ENCODE measurements at places on chromosomes 6 and 20. TPM values are rescaled to one million over a fixed set of nuclear protein-coding genes. Genes with fewer than 3 reads are reported as not detected.
A peak's percentile ranks its signal among the peaks of the same experiment; 100 is the strongest.

GRCh38 chr20:59858425-59858824 is 75.0 kb downstream of the SYCP2 start:
- H3K36me3 ChIP-seq: no peaks in the 10 kb centered on the region
- no peaks in the 10 kb centered on the region for H3K4me1 ChIP-seq
- H3K27ac ChIP-seq: no peak overlapping the region
- no peak for DNase-seq
- peaks cover 21% of the 10 kb centered on the region for H3K27me3 ChIP-seq

GRCh38 chr6:119671105-119671504 is 321.5 kb upstream of the MAN1A1 start:
- no peaks in the 10 kb centered on the region for H3K4me1 ChIP-seq
- no peaks in the 10 kb centered on the region for H3K36me3 ChIP-seq
- H3K4me3 ChIP-seq: no peak overlapping the region
- no peak overlapping the region for H3K27ac ChIP-seq
- DNase-seq: no peak

The PTPRK gene
- 34.2 TPM for total RNA-seq

The GINS1 gene
- total RNA-seq: 30.4 TPM

DNA sequence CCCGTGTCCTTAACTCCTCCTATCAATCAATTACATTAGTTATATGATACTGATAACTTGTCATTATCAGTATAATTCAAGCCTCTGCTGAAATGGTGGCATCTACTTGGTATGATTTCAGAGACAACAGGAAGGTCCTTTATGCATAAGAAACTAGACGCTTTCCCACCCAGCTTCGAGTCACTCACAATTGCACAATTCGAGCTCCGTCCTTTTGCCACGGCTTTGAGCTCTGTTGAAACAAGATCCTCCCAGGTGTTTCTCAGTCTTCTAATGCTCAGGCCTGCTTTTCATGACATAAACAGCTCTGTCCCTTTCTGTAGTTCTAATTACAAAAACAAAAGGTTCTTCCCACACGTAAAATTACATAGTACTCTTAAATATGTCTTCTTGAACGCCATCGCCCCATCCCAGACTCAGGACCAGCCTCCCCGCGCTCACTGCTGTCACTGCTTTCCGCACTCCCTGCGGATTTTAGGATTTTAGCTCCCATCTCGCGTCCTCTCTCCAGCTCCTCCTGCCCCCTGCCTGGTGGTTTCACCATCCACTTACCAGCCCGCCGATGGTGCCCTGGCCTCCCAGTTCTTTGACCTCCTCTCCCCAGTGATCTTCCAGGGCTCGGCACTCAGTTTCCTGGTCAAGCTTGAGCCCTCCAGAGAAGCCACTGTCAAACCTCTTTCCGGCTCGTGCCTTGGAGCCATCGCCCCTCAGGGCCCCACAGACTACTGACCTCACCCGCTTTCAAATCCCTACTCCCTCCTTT is 23.2 kb upstream of the PNPLA1 start:
- no peak for DNase-seq
- peaks cover 13% of the 10 kb centered on the region for H3K4me1 ChIP-seq
- H3K4me3 ChIP-seq: no peak overlapping the region

- no peak for DNase-seq
- no peaks in the 10 kb centered on the region for H3K36me3 ChIP-seq
- no peak overlapping the region for H3K27ac ChIP-seq
- peaks cover 43% of the 10 kb centered on the region for H3K4me1 ChIP-seq
Observed at GRCh38 chr20:4227085-4227821, 211.9 kb upstream of the RNF24 start.

- no peaks in the 10 kb centered on the region for H3K36me3 ChIP-seq
- peaks cover 8% of the 10 kb centered on the region for H3K4me1 ChIP-seq
- H3K27me3 ChIP-seq: no peaks in the 10 kb centered on the region
- no peak overlapping the region for H3K4me3 ChIP-seq
Observed at GRCh38 chr20:2283706-2284423, 11.9 kb upstream of the TGM3 start.

- peaks cover 45% of the 10 kb centered on the region for H3K4me1 ChIP-seq
- H3K36me3 ChIP-seq: peaks cover 43% of the 10 kb centered on the region
- no peak overlapping the region for H3K27ac ChIP-seq
- DNase-seq: no peak
Observed at GRCh38 chr6:30887901-30888815, 3.8 kb downstream of the DDR1 start.

- no peaks in the 10 kb centered on the region for H3K27me3 ChIP-seq
- H3K36me3 ChIP-seq: peaks cover 57% of the 10 kb centered on the region
- no peak overlapping the region for H3K4me3 ChIP-seq
Observed at GRCh38 chr20:31666258-31667042, 28.7 kb downstream of the COX4I2 start.

DNA sequence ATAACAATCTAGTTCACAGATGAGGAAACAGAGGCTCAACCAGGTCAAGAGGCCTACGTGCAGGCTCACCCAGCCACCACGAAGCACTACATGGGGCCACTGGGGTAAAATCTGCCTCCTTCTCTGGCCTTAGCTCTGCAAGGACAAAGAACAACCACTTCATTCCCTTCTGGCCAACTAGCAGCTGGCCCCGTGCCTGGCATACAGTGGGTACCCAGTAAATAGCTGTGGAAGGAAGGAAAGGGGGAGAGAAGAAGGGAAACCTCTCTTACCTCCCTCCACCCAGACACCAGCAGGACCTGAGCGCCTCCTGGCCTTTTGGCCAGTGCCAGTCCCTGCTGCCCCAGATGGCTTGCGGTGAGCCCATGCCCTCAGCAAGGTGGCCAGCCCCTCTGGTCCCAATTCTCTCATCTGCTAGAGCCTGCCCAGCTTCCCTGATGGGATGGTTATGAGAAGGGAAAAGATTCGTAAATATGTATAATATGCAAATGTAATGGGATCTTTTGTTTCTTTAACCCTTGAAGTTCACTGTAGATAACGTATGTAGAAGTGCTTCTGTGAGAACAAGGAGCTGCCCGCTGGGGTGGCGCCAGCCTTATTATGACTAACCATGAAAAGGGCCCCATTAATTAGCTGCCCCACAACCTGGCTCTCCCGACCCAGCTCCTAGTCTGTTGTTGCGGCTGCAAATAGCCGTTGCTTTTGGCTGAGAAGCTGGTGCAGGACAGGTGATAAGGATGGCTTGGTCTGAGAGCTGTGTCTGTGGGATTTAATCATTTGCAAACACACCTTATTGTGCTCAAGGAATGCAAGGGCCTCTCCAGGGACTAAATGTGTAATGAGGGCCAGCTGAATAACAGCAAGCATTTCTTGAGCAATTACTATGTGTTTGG is 62.0 kb downstream of the DLGAP4 start:
- DNase-seq: no peak
- no peak overlapping the region for H3K27ac ChIP-seq
- H3K4me3 ChIP-seq: no peak overlapping the region
- H3K36me3 ChIP-seq: no peaks in the 10 kb centered on the region

The PLA2G7 gene
- 2.8 TPM for total RNA-seq

GRCh38 chr6:138088326-138088762 is 18.9 kb downstream of the PERP start:
- H3K27me3 ChIP-seq: no peaks in the 10 kb centered on the region
- peaks cover 2% of the 10 kb centered on the region for H3K36me3 ChIP-seq
- DNase-seq: peak; percentile 83
- peaks cover 51% of the 10 kb centered on the region for H3K4me1 ChIP-seq
- peak overlapping the region; percentile 83 for H3K27ac ChIP-seq

DNA sequence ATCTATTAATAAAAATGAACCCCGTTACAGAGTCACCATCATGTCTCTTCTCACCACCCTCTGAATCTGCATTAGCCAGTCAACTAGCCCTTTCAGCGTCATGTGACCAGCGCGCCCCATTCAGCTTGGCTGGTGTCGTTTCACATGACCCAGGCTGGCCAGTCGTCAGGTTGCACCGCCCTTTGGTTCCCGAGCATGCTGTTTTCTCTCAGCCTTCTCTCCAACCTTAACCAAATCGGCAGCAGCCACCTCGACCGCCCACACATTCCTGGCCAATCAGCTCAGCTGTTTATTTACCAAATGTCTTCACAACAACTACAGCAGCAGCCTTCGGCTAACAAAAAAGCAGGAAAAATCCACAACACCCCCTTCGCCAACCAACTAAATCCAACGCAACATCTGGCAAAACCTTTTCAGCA is 5.6 kb downstream of the SRSF3 start:
- no peak overlapping the region for H3K27ac ChIP-seq
- H3K36me3 ChIP-seq: peaks cover 83% of the 10 kb centered on the region
- H3K27me3 ChIP-seq: no peaks in the 10 kb centered on the region
- H3K4me1 ChIP-seq: peaks cover 3% of the 10 kb centered on the region

The ELOVL2 gene
- total RNA-seq: 0.07 TPM

- no peak overlapping the region for H3K27ac ChIP-seq
- H3K4me1 ChIP-seq: no peaks in the 10 kb centered on the region
- no peak overlapping the region for H3K4me3 ChIP-seq
- H3K27me3 ChIP-seq: 0 out of 2 replicates have a peak, but pooled peaks cover 16% of the 10 kb centered on the region
- no peaks in the 10 kb centered on the region for H3K36me3 ChIP-seq
- DNase-seq: peak; percentile 3
Observed at GRCh38 chr6:55886185-55886836, 10.9 kb upstream of the BMP5 start.

The DCDC2 gene
- total RNA-seq: 0.17 TPM

The NKAIN4 gene
- not detected for total RNA-seq

The DNAH8 gene
- not detected for total RNA-seq

The LHFPL5 gene
- total RNA-seq: 0.71 TPM

Measured in HCT116 (cell line).